ENCODE measurements at places on chromosomes 7 and 10.

DNA sequence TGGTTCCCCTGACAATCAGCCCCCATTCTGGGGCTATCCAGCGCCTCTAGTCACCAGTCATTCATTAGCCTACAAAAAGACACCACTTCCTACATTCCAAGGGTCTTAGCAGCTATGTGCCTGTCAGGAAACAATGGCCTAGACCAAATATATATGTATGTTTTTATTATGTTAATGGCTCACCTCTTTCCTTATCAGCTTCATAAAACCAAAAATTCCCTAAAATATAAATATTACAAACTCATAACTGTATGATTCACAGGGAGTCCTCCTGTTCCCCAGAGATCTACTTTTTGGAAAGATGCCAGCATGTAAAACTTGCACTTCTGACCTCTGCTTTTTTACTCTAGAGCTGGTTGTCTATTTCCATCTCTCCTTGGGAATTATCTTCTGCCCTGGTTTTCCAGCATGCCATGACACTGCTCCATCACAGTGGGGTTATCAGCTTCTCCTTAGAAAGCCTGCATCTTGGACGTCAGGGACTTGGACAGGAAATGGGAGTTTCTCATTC is 79.2 kb downstream of the ABCA13 start:
- DNase-seq: no peak

- DNase-seq: no peak
Observed at GRCh38 chr10:48520184-48520506, 84.7 kb downstream of the ARHGAP22 start.

DNA sequence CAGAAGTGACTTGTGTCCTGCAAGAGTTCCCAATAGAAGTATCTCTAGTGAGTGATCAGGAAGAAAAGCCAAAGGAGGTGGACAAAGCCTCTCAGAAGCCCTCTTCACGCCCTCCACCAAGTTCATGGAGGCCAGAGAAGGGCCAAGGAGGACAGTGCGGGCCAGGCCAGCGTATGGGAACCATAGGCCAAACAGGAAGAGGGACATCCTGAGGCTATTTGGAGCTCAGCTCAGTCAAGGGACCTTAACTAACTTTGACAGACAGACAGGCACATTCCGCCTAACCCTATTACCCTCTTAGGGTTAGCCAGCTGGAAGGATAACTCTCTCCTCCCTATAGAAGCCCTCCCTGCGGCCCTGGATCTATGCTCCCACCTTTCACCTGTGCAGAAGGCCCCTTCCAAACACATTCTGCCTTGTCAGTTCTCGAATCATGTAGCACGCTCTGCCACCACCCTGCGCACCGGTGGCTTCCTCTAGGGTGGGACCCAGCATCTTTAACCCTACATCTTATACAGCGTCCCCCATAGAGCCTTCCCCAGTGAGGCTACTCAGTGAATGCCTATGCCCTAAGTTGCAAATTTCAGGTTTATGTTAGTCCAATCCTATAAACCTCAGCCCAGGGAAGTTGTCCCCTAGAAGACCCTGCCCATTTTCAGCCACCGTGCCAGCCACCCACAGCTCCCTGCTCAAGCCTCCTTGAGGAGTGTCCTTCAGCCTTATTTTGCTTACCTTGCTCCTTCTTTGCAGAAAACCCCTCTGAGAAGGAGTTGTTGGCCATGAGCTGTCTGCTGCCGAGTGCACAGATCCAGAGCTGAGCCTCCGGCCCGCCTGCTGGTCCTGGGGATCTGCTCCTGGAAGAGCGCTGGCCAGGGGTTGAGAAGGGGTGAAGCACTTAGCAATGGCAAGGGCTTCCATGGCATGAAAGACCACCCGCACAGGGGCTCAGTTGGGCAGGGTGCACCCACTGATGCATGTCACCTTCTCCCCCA is 36.9 kb downstream of the FRMPD2 start:
- DNase-seq: no peak

DNA sequence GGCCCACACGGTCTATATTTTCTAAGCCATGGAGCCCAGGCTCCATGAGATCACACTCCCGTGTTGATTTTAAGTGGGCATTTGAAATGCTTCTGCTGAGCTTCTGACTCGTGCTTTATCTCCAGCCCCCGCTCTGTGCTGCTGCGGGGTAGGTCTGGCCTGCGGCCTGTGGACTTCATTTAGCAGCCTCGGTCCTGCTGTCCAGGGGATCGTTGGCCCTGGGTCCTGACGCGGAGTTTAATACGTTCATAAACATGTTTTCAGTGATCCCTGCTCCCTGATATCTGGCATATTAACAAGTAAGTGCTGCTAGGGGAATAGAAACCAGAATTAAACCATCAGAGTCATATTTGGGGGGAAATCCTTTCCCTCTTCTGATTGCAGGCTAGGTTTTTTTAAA is 540.3 kb upstream of the MGMT start:
- no peak for DNase-seq

- no peak for DNase-seq
Observed at GRCh38 chr7:111274857-111275256, 183.9 kb downstream of the LRRN3 start.

DNA sequence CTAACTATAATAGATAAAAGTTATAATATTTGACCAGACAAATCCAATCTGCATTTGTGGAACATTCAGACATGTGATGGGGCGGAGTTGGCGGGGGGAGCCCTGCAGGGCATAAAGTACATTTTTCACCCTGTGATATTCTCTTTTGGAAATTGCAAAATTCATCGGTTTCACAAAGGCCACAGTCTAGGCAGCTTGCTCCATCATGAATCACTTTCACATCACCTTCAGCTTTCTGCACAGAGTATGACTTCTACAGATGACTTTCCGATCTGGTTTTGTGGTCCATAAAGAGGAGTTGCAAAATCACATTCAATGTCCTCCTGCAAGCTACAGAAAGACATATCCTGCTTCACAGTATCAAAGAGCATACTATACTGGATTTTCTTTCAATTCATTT is 51.4 kb upstream of the APBB1IP start:
- DNase-seq: no peak

GRCh38 chr10:31319602-31320549 is 860 bp downstream of the ZEB1 start:
- DNase-seq: peak; percentile 31

GRCh38 chr7:132950725-132951124 is 131.2 kb downstream of the CHCHD3 start:
- no peak for DNase-seq

DNA sequence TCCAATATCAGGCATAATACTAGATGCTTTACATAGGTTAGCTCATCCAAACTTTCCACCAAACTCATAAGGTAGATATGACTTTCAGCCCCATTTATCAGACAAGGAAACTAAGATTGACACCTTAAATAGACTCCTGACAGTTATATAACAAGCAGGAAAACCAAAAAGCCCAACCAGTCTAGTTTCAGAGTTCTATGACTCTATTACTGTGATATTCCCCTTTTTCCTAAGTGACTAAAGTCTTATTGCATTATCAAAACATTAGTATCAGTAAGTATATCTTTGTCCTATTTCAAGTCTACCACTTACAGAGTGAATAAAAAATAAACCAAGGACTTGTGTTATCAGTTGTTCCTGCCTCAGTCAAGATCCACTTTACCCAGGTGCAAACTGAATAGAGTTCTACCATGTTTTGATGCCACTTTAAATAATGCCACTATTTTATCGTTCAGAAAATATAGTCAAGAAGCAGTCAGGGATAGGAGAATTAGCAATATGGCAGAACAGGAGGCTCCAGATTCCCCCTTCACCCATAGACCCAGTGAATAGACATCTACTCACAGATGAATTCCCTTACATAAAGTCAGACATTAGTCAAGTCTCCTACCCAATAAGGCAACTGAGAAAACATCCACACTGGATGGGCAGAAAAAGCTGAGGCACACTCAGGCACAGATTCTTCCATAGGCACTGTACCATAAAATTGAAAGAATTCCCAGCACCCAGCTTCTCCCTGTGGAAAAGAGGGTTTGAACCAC is 74.1 kb downstream of the CRPPA start:
- no peak for DNase-seq

DNA sequence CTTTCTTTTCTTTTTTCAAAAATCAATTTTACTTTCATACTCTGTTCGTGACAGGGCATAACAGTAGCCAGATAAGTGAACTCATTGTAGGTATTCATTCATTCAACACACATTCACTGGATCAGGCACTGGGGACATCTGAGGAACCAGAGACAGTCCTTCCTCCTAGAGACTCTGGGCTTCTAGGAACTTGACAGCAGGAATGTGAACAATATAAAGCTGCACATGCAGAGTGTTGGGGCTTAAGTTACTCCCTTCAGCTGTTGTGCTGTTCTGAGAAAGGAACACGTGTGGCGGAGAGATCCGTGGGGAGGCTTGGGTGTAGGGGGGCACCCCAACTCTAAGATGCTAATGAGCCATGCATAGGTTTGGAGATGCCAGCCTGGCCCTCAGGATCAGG is 120.4 kb downstream of the PKD1L1 start:
- DNase-seq: no peak

DNA sequence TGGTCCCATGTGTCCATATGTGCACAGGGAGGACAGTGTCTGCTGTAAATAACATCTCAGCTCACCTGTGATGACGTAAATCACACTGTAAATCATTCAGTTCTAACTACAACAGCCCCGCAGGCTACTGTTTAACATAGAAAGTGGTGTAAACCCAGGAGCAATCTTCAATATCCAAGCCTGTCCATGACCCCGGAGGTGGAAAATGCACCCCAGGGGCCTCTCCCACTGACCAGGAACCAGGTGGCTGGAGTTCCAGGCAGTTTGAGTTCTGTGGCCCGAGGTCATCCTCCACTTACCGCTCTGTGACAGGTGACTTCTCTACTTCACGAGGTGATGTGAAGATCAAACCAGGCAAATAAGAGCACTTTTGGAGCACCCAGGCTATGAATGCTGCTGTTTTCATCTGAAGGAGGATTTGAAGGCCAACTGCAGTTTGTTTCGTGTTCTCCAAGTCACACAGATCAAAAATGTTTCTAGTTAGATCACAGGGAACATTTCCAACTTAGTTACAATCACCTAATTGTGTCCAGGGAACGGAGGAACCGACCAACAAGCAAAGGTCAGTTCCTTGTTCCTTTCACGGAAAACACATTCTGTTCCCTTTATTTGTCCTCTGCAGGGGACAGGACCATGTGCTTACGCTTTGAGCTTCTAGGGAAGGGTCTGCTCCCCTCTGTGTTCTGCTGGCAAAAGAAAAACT is 131.8 kb downstream of the WDR37 start:
- DNase-seq: no peak

DNA sequence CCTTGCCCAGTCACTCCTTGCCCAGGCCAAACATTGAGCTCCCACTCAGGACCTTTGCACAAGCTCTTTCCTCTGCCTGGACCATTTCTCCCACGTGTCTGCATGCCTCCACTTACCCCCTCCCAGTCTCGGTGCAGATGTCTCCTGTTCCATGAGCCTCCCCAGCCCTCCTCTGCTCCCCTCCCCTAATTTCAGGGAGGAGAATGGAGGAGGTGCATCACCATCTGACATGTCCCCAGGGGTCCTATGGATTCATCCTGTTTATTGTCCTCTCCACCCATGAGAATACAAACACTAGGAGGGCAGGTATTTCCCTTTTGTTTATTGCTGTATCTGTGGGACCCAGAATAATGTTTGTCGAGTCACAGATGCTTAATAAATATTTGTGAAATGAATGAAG is 8.6 kb upstream of the GRID2IP start:
- no peak for DNase-seq

GRCh38 chr7:156176039-156176438 is 363.8 kb upstream of the SHH start:
- no peak for DNase-seq

DNA sequence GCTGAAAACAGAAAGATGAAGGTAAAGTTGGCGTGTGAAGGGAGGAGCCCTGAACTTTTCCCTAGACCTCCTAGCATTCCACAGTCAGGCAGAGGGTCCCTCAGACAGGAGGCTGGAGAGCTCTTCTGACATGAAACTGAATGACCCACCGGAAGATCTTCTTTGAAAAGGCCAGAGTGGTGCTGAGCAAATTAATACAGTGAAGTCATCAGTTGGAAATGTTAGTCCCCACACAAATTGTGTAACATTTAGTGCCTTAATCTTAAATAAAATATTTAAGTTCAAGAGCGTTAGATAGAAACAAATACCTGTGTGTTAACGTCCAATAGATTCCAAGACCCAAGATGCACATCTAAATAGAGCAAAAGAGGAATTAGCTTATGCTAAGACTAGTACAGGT is 49.0 kb upstream of the WNT16 start:
- no peak for DNase-seq

DNA sequence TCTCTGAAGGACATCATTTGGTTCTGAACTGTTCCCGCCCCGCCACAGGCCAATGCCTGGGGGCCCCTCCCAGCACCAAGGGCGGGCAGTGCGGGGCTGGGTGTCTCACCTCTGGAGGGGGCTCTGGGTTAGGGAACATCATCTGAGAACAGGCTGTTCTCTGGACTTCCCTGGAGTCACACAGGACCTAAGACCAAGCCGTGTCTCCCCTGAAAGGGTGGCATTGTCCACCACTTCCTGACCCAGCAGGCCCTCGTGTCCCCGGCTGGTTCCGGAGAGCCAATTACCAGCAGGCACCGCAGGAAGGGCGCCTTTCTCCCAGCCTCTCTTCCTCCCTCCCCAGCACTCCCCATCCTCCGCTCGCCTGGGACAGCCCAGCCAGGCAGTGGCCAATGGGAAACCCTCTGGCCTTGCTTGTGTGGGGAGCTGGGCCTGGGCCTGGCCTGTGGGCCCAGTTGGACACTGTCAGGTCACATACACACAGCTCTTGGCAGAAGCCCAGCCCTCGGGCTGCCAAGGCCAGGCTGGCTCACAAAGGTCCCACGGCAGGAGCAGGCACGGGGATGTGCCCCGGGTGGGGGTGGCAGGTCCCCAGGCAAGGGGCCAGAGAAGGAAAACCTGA is 119.5 kb downstream of the SPDYE5 start:
- no peak for DNase-seq

DNA sequence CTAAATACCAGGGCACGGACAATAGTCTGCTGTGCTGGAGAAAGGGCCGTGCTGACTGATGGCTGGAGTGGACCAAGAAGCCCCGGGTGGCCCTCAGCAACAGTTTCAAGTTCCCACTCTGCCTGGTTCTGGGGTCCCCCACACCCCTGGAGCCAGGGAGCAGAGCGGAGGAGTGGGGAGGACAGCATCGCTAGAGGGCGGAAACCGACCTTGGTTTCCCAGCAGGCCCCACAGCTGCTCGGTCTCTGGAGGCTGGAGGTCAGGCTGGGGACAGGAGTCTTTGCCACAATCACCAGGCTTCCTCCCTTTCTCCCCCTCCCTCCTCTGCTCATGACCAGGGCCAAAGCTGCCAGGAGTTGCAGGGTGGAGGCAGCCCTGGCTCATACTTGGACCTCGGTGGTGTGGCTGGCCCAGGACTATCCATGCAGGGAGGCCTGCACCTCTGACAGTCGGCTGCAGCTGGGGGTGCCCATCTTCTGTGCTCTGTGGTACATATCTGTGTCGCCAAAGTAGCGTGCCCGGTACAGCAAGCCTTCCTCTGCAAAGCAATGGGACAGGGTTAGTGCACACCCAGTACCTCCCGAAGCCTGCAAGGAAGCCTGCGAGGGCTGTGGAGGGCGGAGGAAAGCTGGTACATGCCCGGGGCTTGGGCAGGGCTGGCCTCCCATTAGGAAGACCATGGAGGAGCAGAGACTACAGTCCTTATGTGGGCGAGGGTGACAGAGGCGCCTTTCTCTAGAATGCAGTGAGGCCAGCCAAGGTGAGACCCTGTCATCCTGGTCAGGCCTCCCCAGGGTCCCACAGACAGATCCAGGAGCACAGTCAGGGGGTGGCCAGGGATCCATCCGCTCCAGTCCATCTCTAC is 19.1 kb downstream of the DNAJB12 start:
- no peak for DNase-seq

GRCh38 chr7:90777465-90777864 is 181.3 kb downstream of the CDK14 start:
- DNase-seq: peak; percentile 24
